Left cardiac atrium (tissue), 4 donors: ENCODE measurements at places on chromosomes 13 and 19. TPM values are rescaled to one million over a fixed set of nuclear protein-coding genes. Genes with fewer than 3 reads are reported as not detected.

- peak; percentile 79 for DNase-seq
Measured at GRCh38 chr19:47240996-47241918, 10.3 kb upstream of the BBC3 start.

DNA sequence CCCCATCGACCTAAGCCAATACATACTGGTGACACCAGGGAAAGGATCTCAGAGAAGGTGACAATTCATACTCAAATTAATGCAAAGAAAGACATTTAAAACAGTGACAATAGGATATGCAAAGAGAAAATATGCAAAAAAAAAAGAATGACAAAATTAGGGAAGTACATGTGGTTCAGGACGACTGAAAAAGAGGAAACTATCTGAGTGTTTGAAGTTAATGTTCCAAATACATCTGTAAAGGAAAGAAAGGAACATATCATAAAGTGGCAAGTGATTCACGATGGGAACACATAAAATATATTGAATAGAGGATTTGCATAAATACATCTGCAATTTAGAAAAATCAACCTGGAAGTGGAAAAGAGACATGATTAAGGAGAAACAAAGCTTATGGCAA is 441.4 kb downstream of the SLITRK5 start:
- no peak for DNase-seq

DNA sequence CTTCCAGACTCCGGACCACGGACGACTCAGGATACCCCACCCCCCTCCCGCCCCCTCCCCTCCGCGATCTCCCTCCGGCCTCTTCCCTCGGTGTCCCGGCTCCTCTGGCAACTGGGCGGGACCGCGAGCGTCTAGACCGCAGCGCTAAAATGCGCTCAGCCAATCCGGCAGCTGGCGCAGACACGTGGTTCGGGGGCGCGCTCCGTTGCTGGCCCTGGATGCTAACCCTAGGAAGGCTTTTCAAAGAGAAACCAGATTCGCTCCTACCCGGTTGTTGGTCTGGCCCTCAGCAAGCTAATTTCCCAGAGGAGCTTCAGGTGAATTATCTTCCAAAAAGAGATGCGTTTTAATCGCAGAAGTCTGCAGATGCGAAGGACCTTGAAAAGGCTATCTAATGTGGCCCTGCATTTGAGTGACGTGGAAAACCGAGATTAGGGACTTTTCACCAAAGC is at the start of gene DZIP1:
Gene DZIP1 (minus strand): TSS at position 106 of the 452 bp plus-strand sequence. CDS start 2,677 bp downstream, outside the sequence.
- DNase-seq, result peak; percentile 84

- DNase-seq, result no peak
Measured at GRCh38 chr19:34131100-34131499, 41.2 kb upstream of the LSM14A start.

DNA sequence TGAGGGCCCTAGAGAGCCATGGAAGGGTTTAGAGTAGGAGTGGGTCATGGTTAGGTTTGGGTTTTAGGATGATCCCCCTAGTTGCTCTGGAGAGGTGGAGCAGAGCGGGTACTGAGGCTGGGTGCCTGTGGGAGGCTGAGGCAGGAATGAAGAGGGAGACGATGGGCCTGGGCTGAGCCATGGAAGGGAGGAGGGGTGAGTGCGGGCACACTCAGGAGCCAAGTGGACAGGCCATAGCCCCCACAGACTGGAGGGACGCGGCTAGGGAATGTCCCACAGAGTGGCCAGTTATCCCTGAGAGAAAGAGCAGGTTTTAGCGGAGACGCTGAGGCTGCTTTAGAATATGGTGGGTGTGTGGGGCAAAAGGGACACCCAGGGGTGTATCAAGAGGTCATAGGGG is 6.0 kb upstream of the CATSPERG start:
- no peak for DNase-seq

GRCh38 chr13:90375851-90376250 is 971.6 kb upstream of the MIR17HG start:
- no peak for DNase-seq

- no peak for DNase-seq
Measured at GRCh38 chr13:80312012-80312704, 28.8 kb downstream of the SPRY2 start.

Gene TBXA2R
- total RNA-seq, result 3.7 TPM

Gene CDX2
- total RNA-seq, result not detected

DNA sequence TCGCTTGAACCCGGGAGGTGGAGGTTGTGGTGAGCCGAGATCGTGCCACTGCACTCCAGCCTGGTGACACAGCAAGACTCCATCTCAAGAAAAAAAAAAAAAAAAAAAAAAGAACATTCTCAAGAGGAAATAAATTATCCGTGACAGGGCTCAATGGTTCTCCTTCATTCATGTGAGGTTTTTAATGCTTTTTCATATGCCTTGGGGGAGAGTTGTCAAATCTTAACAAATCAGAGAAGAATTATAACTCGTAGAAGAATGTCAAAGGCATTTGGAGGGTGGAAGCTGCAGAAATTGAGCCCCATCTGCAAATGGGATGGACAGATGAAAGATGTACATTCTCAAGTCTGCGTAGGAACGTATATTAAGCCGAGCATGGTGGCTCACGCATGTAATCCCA is 34.9 kb upstream of the HOMER3 start:
- no peak for DNase-seq

Gene LGALS4
- total RNA-seq, result 1.4 TPM

GRCh38 chr19:45058622-45059159 is 17.6 kb downstream of the ZNF296 start:
- no peak for DNase-seq

Gene COL4A2
- total RNA-seq, result 384 TPM
